ENCODE measurements at places on chromosomes 12 and 14.

DNA sequence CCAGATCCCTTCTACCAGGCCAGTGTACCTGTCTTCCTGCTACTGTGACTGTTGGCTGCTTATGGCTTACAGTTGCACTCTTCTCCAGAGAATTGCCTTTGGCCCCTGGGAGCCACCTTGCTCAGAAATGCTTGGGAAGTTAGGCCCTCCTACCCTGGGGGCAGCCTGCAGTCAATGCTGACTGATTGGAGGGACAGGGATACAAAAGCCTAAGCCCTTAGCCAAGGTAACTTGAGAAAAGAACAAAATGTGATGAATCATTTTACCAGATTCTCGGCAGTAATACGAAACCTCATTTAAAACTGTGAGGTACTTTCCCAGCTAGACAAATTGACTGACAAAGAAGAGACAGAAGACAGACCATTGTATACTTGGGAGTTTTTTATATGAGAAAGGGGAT is 47.3 kb downstream of the PTCSC3 start:
- no peak for DNase-seq

DNA sequence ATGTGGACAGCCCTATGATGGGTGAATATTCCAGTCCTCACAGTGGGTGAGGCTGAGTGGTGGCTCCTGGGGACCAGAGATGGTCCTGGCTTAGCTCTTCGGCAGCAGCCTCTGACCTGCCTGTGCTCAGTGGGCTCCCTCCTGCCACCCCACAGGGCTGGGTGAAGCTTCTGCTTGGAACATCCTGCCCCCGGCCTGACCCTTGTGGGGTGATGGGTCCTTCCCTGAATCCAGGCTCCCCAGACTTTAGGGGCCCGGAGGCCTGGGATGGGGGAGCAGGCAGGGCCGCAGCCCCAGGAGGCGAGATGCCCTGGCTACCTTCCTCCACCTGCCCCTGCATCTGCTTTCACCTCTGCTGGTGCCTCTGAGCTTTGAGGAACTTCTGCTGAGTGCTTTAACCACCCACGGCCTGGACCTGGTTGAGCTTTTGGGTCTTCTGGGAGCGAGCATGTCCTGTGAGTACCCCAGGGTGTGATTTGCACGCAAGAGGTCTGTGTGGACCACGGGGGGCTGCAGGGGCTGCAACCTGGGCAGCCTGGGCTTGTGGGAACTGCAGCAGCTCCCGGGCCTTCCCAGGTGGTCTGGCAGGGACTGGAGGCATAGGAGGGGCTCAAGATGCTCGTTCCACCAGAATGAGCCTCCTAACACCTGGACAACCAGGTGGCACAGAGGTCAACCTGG is 159.5 kb downstream of the KIF26A start:
- no peak for DNase-seq

DNA sequence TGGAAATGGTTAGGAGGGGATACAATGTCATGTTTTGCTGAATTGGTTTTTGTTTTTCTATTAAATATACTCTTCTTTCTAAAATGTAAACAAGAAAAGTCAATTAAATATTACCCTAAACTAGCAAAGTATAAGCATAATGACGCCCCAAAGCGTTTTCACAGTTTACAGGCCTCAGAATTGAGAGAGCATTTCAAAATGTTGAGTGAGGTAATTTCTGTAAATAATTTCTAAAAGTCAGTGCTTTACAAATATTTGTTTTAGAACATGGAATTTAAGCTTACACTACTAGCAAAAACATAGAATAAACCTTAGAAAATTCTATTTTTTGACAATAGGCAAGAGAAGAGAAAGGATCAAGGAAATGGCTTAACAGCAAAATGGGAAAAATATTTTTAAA is 958.4 kb upstream of the USP15 start:
- DNase-seq: no peak

GRCh38 chr12:108040947-108041346 is 88.1 kb upstream of the WSCD2 start:
- DNase-seq: no peak

GRCh38 chr14:38012056-38012455 is 195.6 kb upstream of the SSTR1 start:
- no peak for DNase-seq

GRCh38 chr12:29223956-29224543 is 75.0 kb downstream of the FAR2 start:
- DNase-seq: no peak

DNA sequence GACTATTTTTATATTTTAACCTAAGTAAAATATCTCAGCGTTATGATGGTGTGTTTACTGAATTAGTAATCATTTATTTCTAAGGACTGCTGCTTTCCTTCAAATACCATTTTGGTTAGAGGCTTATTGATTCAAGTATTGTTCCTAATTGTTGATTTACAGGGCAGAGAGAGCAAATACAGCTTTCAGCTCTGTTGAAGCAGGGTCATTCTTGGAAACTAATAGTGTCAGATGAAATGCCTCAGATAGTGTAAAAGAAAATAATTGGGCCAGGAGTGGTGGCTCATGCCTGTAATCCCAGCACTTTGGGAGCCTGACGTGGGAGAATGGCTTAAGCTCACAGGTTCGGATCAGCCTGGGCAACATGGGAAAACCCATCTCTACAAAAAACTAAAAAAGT is 249.3 kb downstream of the FUT8 start:
- DNase-seq: no peak

Data from COR-L47 (cell line).